AG20443 (cell line): ENCODE measurements at places on chromosomes 2 and 18.
A peak's percentile ranks its signal among the peaks of the same experiment; 100 is the strongest.

DNA sequence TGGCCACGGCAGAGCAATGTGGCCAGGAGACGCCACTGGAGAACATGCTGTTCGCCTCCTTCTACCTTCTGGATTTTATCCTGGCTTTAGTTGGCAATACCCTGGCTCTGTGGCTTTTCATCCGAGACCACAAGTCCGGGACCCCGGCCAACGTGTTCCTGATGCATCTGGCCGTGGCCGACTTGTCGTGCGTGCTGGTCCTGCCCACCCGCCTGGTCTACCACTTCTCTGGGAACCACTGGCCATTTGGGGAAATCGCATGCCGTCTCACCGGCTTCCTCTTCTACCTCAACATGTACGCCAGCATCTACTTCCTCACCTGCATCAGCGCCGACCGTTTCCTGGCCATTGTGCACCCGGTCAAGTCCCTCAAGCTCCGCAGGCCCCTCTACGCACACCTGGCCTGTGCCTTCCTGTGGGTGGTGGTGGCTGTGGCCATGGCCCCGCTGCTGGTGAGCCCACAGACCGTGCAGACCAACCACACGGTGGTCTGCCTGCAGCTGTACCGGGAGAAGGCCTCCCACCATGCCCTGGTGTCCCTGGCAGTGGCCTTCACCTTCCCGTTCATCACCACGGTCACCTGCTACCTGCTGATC, 4.9 kb downstream of the GPR17 start:
- no peak for DNase-seq

GRCh38 chr2:102013206-102014040, 21.7 kb downstream of the IL1R2 start:
- DNase-seq = no peak

DNA sequence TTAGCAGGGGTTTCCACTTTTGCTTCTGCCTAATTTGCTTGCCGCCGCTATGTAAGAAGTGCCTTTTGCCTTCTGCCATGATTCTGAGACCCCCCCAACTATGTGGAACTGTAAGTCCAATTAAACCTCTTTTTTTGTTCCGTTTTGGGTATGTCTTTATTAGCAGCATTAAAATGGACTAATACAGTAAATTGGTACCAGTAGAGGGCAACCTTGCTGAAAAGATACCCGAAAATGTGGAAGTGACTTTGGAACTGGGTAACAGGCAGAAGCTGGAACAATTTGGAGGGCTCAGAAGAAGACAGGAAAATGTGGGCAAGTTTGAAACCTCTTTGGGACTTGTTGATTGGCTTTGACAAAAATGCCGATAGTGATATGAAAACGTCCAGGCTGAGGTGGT, 216.1 kb upstream of the FSIP2 start:
- no peak for DNase-seq

GRCh38 chr18:69400253-69400975, at the start of gene DOK6:
TSS of gene DOK6 (plus strand) at chr18:69400888.
- DNase-seq = peak; percentile 82

DNA sequence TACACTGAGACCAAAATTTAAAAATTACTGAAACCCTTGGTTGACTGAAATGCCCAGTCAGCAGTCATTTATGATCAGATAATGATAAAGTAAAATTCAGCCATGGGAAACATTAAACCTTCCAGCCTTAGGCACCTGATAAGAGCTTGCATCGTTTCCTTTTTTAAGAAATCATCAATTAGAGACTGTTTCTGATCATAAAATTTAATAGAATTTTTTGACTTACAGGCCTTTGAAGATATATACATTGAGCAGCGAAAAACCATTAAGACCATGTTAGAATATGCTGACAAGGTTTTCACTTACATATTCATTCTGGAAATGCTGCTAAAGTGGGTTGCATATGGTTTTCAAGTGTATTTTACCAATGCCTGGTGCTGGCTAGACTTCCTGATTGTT, 99.6 kb upstream of the CSRNP3 start:
- no peak for DNase-seq

DNA sequence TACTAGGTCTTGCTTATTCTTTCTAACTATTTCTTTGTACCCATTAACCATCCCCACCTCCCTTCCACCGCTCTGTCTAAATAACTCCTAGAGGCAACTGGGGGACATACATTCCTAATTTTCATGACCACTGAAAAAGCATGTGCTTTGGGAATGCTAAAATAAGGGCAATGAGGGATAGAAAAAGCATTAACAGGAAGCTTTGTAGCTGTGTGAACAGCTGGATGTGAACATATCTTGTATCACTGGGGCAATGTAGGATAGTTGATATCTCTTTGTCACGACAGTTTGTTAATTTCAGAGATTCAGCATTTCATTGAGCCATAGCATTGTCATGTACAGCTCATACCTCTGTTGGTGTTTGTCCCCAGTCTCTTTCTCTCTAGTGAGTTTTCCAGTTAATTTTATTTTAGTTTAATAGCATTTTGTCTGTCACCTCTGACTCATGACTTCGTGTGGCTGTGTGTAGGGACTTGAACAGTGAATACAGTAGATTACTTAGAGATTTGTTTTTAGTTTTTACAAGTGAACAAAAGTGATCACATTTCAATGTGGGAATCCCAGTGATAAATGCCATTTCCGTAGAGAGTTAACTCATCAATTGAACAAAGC, 230.3 kb upstream of the NRP2 start:
- DNase-seq = no peak

DNA sequence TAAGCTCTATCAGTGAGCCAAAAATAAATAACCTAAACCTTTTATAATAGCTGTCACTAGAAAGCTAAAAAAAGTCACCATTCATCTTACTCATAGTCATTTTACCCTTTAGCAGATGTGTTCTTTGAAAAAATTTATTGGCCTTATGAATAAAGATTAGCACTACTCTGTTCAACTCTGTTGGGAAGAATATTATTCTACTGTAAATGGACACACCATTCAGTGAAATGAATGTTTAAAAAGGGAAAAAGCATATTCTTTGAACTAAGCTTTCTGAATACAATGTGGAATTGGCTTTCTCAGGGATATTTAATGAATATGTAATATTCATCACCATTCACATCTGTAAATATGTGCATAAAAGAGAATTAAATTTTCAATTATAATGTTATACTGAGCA, 422.0 kb downstream of the CBLN2 start:
- DNase-seq = no peak

DNA sequence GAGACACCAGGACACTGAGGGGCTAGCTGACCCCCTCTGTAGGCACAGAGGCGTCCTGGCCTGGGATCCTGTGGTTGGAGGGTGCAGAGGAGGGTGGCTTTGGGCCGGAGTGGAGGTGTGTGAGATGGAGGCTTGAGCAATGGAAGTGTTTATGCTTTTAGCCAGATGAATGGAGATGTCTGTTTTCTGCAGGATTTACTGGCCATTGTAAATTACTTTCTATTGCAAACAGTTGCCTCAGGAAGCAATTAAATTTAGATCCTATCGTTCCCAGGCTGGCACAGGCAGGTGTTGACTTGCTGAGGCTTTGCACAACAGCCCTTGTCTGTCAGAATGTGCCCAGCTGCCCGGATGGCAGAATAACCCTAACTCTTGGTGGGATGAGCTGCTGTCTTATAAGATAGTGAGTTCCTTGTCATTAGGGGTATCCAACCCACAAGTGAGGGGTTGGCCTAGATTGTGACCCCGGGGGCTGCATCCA, 1.8 kb upstream of the ARID5A start:
- DNase-seq = no peak

- no peak for DNase-seq
Observed at GRCh38 chr2:25699216-25699615, 25.8 kb upstream of the DTNB start.

- no peak for DNase-seq
Observed at GRCh38 chr2:227748079-227748478, 2.4 kb downstream of the SCYGR8 start.

DNA sequence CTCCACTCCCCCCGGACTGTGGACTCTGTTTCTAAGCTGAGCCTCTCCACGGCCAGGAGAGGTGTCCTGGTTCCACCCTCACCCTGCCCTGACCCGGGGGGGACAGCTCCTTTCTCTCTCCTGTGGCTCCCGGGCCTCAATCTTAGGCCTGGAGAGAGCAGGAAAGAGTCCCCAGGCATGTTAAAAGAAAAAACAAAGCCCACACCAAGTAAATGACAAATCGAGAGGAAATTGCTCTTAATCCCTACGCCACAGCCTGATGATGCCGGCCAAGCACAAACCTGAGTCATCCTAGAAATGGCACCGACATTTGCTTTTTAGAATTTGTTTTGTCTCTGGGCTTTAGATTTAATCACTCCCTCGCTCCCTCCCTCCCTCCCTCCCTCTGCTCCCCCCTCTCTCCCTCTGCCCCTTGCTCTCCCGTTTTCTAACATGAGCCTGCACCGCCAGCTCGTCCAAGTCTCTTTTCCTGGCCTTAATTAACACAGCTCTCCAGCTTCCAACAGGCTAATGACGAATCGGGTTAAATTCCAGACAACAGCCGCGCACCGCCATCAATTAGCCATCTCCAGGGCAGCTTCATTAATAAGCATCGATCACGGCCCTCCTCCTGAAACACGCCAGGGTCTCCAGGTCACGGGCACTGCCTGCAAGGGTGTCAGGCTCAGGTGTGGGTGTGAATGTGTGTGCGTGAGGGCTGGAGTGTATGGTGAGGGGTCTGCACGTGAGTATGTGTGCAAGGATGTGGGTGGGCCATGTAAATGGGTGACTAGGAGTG, 230.8 kb downstream of the CELF4 start:
- DNase-seq = peak; percentile 88

- peak; percentile 87 for DNase-seq
Observed at GRCh38 chr2:205858881-205859441, 176.7 kb downstream of the NRP2 start.

DNA sequence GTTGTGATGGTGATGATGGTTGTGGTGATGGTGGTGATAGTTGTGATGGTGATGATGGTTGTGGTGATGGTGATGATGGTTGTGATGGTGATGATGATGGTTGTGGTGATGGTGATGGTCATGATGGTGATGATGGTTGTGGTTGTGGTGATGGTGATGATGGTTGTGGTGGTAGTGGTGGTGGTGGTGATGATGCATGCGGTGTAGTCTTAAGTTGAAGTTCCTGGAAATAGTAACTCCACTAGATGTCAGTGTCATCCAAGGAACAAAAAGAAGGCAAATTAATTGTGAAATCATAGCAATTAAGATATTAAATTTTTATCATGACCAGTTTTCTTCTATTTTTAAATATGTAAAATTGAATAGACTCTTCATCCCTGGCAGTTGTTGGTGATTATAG, 309.2 kb downstream of the AGAP1 start:
- DNase-seq = no peak

GRCh38 chr2:236309669-236310029, 45.4 kb upstream of the ASB18 start:
- DNase-seq = peak; percentile 53

DNA sequence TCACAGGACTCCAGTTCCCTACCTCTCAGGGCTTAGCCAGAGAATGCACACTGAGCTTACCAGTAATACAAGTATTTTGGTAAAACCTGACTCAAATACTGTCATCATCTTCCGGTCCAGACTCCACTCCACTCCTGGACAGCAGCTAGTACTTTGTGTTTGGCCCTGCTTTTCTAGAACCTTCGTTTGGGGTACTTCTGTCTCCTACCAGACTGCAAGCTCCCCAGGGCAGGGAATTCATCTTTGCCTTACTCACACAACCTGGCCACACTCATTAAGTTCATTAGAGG, 108.9 kb upstream of the CDC42EP3 start:
- DNase-seq = peak; percentile 30

- DNase-seq = no peak
Observed at GRCh38 chr2:105802587-105802986, 57.9 kb downstream of the NCK2 start.

GRCh38 chr18:13382366-13382953, 163.9 kb downstream of the LDLRAD4 start:
- DNase-seq = peak; percentile 79

DNA sequence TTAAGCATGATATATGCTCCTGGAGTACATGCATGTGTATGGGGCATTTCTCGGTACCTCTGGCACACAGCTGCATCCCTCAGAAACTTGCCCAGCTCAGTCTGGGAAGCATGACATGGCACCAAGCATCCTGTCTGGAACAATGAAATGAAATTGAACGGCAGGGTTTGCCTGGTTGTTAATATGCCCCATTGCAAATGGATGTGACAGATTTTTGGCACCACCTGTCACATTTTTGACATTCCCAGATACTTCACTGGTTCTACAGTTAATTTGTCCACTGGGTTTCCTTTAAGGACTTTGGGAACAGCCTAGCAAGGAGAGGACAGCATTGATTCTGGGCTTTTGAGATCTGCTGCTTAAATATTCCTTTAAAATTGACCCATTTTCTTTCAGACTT, 305.8 kb downstream of the TSN start:
- no peak for DNase-seq

- DNase-seq = no peak
Observed at GRCh38 chr2:225501022-225501421, 101.5 kb downstream of the NYAP2 start.

DNA sequence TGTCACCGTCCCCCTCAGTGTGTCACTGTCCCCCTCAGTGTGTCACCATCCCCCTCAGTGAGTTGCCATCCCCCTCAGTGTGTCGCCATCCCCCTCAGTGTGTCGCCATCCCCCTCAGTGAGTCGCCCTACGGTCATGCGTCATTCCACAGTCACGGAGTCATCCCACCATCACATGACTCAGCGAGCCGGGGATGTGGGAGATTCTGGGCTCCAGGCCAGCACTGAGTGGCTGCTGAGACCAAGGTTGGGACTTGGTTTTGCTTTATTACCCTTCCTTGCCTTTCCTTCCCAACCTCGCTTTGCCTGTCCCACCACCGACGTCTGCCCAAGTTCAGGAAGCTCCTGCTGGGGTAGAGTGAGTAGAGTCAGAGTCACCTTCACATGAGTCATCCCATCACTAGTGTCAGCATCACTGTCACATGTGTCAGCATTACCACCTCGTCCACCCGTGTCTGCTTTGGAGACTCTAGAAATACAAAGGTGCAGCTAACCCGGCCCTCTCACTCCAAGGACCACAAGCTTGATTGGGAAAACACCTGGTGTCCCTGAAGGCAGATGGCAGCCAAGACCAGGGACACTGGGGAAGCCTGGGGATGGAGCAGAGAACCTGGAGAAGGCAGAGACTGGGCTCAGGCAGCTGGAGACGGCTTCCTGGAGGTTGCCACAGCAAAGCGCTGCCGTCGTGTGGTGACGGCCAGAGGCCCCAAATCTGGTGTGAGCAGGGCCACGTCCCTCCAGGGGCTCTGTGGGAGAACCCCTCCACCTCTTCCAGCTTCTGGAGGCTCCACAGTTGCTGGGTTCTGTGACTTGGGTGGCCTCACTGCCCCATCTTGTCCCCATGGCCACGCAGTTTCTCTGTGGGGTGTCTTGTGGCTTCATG, 485.2 kb upstream of the SALL3 start:
- no peak for DNase-seq

DNA sequence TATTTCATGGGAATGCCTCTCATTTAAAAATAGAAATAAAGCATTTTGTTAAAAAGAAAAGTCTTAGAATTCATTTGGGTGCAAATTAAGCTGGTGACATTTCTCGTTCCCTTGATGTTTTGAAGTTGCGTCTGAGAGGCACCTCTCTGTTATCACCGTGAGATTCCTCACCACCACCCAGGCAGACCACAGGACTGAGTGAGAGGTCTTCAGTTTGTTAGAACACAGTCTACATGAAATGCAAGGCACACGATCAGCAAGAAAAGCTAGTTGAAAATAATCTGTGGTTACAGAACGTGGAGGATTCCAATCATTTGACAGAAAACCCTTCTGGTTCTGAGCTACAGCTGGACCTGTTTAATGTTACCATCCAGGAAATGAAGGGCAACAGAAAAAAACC, 116.0 kb downstream of the UXS1 start:
- DNase-seq = no peak
